G401 (cell line): ENCODE measurements at places on chromosomes 4 and X.

- DNase-seq, result no peak
Measured at GRCh38 chrX:1589356-1590130, 1.9 kb upstream of the AKAP17A start.

DNA sequence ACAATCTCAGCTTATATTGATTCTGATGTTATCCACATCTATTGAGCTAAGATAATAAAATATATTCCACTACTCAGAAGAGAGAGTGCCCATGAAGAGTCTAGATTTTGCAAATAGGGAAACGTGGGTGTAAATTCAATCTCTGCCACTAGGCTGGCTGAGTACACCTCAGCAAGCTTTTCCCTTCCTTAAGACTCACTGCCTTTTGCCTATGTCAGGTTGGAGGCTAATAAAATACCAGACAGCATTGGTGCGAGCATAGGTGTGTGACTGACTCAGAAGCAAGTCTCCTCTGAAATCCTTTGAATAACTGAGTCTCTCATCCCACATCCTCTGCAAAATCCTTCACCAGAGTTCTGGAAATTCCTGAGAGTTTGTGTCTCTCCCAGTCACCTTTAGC lies 405.4 kb upstream of the CPEB2 start:
- DNase-seq, result no peak

- no peak for DNase-seq
Measured at GRCh38 chr4:166128403-166128802, 255.4 kb downstream of the TLL1 start.

GRCh38 chrX:133215017-133215416 lies 3.1 kb downstream of the TFDP3 start:
- no peak for DNase-seq

DNA sequence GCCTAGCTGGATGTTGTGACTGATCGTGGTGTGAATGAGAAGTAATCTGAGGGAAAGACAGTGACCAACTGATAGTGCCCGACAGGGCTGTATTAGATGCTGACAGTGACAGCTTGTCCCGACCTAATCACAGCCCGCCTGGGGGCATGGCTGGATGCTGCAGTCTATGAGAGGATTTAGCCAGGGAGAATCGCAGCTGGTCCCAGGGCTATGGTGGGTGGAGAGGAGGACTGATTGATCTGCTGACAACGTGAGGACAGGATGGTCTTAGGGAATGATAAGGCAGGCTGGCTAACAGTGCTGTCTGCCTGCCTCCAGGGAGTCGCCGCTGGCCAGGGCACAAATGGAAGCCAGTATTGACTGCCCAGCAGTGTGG lies 621 bp upstream of the SUV39H1 start:
- peak; percentile 38 for DNase-seq

DNA sequence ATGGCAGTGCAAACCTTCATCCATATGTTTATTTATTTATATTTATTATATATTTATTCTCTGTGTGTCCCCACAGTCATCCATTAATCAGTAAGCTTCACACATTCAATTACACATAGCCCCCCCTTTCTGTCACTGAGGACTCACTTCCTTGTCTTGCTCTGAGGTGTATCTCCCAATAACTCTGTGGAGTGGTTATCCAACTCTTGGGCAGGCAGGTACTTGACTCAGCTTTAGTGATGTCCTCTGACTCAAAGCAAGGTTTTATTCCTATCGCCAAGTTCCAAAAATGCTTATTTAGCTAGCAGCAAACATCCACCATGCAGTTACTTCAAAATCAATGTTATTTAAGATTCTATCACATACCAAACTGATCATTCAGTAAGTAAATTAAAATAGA lies 25.2 kb upstream of the NDP start:
- DNase-seq, result no peak

DNA sequence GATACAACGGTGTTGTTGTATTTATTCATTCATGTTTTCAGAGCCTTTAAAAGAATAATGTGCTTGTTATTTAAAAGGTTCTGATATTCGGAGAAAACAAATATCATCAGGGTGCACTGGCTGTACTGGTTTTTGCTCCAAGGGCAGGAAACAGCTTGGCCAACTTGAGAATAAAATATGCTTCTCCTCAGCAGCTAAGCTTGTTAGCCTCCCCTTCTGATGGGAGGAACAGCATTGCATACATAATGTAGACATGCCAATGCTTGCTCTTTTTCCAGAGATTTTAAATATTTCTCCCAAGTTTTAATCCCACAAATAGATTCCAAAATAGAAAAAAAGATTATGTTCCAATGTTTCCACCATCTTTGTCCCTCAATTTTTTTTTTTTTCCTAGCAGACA lies 87.6 kb upstream of the RPL34 start:
- DNase-seq, result no peak

GRCh38 chr4:16360694-16361262 lies 134.5 kb upstream of the TAPT1 start:
- DNase-seq, result no peak

GRCh38 chrX:53133400-53133799 lies 39.5 kb downstream of the KANTR start:
- no peak for DNase-seq

- no peak for DNase-seq
Measured at GRCh38 chr4:85024671-85025070, 58.2 kb upstream of the WDFY3 start.

DNA sequence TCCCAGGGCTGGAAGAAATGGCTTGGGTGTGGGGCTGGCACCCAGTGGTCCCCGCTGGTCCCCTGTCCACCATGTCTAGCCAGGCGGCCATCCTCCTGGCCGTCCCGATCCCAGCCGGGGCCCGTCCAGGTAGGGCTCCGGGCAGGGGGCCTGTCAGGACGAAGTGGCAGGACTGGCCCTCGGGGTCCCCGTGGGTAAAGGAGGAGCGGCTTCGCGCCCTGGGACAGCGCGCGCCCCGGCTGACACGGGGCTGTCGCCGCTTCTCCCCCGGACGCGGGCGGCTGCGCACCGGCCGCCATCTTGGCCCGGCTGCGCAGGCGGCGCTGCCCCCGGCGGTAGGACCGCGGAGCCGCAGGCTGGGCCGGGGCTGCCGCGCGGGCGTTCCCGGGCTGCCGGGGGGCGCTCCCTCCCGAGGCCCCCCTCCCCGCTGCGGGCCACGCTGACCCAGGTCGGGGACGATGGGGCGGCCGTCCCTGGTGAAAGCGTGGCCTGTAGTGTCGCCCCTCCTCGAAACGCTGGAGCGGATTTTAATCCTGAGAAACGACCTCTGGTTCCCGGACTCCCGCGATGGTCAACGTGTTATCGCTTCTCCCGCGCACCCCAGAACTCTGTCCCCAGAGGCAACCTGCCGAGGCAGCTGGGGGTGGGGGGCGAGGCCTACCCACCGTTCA lies 60.4 kb upstream of the BCOR start:
- DNase-seq, result no peak

DNA sequence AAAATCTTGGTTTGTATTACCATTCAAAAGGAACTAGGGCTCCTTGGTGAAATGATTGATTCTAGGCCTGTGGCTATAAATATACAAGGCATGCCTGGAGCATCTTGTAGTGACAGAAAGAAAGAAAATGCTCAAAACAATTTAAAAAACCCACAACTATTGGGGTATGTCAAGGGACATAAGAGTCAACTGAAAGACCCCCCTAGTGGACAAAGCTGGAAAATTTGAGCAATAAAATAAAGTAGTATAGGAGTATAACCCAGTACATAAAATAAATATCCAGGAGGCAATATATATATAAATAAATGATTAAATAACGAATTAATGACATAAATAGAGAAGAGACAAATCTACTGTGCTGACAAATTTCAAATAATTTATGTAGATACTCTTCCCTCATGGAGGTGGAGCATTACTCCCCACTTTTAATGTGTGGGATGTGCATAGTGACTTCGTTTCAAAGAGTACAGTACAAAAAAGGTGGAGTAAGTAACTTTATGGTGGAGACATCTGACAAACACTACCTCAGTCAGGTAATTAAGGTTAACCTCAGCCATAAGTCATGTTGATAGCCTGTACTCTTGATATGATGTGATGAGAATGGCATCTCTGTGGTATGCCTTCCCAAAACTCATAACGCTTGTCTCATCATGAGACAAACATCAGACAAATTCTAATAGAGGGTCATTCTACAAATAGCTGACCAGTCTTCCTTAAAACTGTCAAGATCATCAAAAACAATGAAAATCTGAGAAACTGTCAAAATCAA lies 185.0 kb upstream of the GLRA2 start:
- DNase-seq, result no peak

DNA sequence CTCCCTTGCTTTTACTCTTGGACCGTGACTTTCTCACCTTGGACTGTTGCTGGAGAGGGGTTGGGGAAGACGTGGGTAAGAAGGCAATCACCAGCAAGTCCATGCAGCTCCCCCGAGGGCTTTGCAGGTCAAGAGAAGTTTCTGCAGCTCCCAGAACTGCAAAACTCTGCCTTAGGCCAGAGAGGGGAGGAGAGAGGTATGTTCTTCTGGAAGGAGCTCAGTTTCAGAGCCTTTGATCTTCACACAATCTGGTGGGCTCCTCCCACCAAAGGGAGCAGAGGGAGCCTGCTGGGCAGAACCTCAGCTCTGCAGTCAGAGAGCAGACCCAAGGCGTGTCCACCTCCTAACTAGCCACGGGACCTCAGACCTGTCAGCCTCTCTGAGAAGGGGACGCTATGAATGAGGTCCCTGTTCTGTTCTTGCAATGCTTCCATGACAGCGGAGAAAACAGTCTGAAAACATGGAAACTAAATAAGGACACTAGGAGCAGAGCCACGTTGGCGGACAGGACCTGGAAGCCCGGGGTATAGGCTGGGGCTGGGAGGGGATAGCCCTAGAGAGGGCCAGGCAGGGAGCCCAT lies 92.8 kb downstream of the EVC2 start:
- no peak for DNase-seq

GRCh38 chrX:9662148-9662547 lies 103.5 kb downstream of the GPR143 start:
- no peak for DNase-seq

- DNase-seq, result no peak
Measured at GRCh38 chr4:34766935-34767334, 1477.4 kb downstream of the ARAP2 start.

DNA sequence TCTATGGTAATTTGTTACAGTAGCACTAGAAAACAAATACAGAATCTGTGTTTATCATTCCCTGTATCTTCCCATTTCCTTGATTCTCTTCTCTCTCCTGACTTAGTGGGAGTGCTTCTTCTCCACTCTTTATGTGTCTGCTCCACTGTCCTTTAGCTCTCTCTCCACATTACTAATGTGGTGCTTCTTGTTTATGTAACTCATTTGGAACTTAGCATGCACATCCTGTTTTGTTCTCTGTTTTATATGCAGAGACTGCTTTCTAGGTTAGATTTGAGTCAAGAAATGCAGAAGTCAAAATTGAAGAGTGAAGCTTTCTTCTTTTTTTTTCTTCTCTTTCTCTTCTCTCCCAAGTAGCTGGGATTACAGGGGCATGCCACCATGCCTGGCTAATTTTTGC lies 25.9 kb downstream of the ADH1A start:
- no peak for DNase-seq

- DNase-seq, result no peak
Measured at GRCh38 chr4:81142744-81143143, 72.3 kb downstream of the PRKG2 start.

GRCh38 chr4:99027304-99027703 lies 31.8 kb downstream of the METAP1 start:
- DNase-seq, result no peak

GRCh38 chr4:33107814-33108213 lies 2387.6 kb downstream of the PCDH7 start:
- no peak for DNase-seq

- no peak for DNase-seq
Measured at GRCh38 chr4:65023081-65023480, 613.8 kb upstream of the TECRL start.

- no peak for DNase-seq
Measured at GRCh38 chr4:23320931-23321587, 568.8 kb downstream of the PPARGC1A start.

GRCh38 chrX:47321823-47322371 lies 48.5 kb upstream of the ZNF157 start:
- no peak for DNase-seq

DNA sequence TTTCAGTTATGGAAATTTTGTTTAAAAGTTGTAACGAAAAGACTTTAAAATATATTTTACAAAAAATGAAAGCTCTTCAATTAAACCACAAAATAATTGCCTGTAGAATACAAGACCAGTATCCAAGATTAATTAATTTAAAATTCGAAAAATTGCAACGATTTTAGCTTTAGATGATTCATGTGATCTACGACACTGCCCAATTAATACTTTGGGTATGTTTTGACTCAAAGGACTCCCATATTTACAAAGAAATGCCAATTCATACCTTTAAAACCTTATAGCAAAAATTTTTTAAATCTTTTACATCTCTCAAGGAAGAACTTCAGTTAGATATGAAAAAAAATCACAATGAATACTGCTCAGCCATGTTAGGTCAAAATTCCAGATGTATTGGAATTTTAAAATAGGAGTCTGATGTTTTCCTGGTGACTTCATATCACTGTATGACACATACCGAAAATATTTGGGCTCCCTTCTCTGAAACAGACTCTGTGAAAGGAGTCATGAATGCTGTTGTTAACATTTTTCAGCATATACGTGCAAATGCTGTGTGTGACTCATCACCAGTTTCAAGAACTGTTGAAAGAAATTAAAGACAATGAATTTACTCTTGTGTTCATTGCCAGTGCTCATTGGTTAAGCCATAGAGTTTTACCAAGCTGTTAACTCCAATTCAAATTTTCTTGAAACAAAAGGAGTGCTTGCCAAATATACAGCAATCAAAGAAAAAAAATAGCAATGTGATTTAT lies 13.8 kb upstream of the SMS start:
- no peak for DNase-seq

DNA sequence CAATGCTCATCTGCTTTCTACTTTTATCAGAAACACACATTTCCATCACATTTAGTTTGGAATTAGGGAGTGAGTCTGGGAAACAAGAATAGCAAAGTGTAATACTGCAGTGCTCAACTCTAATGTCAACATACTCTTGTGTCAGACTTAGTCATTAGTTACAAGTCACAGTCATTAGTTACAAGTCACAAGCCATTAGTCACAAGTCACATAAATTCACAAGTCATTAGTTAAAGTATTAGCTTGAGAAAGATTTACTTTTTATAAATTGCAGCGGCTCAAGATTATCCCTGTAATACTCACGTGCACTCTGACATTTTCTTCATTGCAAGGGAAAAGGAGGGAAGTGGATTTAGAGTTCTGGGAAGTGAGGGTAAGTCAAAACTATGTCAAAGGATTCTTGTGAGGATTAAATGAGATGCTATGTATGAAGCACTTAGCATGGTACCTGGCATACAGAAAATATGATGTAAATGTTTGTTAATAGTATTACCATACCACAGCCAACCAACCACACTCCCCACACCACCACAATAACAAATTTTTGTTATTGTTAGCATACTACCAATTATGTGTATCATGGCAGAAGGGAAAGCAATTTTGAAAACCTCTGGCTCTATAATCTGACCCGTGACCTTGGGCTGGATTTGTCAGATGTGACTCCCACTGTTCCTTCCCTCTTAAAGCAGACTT lies 116.6 kb downstream of the ARHGAP24 start:
- DNase-seq, result no peak

- DNase-seq, result no peak
Measured at GRCh38 chr4:26105815-26106699, 192.0 kb downstream of the SMIM20 start.
